Activated naive CD8-positive, alpha-beta T cell treated with anti-CD3 and anti-CD28 coated beads, Interleukin-2, amount 50 U/mL, for 16 hours (primary cell): ENCODE measurements at places on chromosomes 13 and 19.

DNA sequence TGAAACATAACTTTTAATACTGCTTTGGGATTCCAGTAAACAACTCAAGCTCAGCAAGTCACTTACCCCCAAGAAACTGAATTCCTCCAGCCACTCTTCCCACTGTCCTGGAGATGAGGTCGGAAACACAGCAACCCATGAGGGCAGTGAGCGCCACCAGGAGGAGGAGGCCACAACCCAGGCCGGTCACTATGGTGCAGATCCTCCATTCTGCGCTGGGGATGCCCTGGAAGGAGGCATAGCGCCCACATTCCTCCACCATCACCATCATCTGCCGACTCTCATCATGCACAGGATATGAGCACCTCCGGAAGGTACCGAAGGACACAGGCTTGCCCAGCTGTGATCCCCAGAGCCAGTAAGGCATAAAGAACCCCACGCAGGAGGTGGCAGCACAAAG is 2.2 kb downstream of the LHFPL6 start:
- DNase-seq = no peak

- no peak for DNase-seq
These were observed 21.3 kb downstream of the RNF6 start for GRCh38 chr13:26200811-26201210.

DNA sequence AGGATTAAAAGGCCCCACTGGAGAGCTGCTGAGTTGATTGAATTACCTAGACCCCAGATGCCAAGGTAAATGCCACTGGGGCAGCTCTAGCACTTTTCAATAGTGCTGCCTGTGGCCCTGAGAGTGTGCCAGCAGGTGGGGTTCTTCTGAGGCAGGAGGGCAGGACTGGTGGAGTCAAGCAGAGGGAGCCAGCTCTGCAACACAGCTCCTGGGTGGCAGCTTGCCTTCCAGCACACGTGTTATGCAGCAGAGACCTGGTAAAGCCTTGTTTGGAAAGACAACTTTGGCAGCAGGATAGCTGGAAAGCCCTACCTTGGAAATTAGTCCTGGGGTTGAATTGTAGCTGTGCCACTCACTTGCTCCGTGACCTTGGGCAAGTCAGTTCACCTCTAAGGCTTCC is 306.6 kb downstream of the ATP8A2 start:
- DNase-seq = no peak

DNA sequence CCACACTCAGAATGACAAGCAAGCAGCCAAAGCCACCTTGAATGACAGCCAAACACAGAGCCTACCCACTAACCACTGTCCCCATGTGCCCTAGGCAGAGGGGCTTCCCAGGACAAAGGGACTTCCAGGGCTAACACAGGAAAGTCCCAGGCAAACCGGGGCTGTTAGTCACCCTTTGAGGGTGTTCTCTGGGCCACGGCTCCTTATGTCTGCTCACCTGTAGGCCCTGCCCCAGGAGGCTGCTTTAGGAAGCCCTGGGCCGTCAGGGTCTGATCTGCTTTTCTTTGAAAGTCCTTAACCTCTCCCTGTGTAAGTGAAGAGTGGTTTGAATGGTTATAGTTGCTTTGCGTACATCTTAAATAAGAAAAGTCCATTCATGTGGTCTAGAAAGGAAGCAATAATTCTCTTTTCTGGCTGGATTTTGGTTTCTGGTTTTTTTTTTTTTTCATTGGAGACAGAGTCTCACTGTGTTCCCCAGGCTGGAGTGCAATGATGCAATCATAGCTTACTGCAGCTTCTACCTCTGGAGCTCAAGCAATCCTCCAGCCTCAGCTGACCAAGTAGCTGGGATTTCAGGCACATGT is 161.4 kb downstream of the EFNB2 start:
- no peak for DNase-seq
